ENCODE measurements at places on chromosomes 4 and X.

DNA sequence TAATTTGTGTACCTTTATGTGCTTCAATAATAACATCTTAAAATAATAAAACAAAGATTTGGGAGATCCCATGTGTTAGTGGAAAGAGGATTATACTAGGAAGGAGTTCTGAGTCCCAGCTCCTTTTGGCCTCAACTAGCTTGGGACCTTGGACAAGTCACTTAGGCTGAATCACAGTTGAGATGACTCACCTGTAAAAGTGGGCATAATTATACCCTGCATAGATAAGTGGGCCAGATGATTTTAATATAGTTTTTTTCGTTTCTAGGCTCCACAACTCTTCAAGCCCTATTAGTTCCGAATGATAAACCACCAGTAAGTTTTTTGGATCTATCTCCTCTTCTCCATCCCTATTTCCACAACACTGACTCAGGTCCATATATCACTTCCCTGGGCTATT is 131.8 kb downstream of the ENOX2 start:
- no peak for DNase-seq

DNA sequence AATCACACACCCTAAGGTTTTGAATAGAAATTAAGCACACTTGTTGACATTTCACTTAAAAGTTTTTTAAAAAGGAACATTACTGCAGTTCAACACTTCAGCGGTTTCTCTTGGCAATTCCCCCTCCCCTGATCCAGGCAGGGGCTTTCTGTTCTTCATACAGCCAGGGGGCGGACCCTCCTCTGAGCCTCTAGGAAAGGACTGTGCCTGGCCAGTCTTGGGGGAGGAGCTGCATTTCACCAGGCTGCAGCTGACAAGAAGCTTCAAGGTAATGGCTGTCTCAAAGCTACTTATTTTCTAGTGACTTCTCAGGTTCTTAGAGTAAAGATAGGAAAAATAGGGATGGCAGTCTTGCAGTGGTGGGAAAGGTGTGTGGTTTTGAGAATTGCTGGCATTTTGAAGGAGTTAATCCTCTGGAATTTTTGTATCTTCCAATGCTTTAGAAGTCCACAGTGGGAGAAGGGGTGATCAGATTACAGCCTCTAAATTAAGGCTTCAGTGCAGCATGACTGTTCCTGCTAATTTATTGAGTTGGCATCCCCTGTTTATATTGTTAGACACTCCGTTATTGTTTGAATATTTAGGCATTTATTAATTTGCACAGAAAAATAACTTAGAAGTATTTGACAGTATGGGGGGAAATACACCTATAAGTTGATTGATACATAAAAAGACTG is 33.5 kb downstream of the PWWP3B start:
- no peak for DNase-seq

- no peak for DNase-seq
Observed at GRCh38 chr4:119679251-119679650, 50.6 kb upstream of the PDE5A start.

GRCh38 chr4:16085822-16086221 is 2.0 kb upstream of the PROM1 start:
- no peak for DNase-seq

DNA sequence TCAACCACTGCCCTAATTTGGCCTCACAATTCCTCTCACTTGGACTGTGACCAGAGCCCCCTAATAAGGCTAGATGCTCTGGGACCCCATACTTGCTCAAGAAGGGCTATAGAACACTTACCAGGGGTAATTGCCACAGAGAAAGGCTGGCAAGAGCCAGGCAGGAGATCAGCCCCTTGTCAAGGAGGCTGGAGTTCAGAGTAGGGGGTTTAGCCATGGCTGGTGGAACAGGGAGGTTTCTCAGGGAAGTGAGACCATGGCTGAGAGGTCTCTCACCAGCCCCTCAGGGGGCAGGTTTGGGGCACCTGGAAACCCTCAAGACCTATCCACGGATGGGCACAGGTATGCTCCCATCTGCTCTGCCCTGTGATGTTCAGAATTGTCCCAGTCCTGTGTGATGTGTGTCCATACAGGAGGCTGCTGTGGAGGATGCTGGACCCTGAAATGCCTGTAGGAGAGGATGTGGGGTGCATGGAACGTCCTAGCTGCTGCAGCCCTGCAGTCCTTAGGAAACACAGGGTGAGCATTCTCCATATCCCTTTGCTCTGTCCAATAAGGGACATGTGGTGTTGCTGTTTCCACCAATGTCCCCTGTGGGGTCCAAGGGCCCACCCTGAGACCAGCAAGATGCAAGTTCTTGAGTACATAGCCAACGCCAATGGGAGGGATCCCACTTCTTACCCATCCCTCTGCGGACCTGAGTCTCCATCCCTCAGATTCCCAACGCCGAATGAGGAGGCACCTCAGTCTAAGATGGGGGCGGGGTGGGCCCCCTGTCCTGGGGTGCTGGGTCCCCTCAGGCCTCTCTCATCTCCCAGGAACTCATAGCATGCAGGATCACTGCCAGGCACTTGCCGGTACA is 16.4 kb upstream of the HSFX1 start:
- no peak for DNase-seq
